ENCODE measurements at places on chromosomes 6 and 20. TPM values are rescaled to one million over a fixed set of nuclear protein-coding genes. Genes with fewer than 3 reads are reported as not detected.

GRCh38 chr6:54244430-54244829, 63.8 kb upstream of the TINAG start:
- no peak for DNase-seq

- DNase-seq = no peak
These were observed 115.6 kb upstream of the PTPN1 start for GRCh38 chr20:50394569-50394968.

GRCh38 chr6:150072201-150072600, 3.3 kb upstream of the ULBP3 start:
- DNase-seq = peak; percentile 56

PKIB gene
- 12.8 TPM for total RNA-seq

BTNL2 gene
- total RNA-seq = not detected

WFDC5 gene
- 1.0 TPM for total RNA-seq

DNA sequence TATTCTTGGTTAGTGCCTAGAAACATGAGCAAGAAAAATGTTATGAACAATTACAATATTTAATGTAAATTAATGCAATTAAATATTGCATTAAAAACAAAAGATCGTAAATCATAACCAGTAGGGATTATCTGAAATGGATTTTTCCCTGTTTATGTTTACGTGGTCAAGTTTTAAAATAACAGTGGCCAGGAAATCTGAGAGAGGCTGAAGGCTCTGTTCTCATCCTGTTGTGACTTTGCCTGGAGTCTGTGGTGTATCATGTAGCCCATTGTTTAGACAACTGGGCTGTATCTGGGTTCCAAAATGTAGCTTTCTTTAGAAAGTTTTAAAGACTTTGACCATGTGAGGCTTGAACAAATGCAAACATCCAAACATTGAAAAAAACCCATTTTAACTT, 2.4 kb downstream of the MYO6 start:
- DNase-seq = no peak

EPHA7 gene
- 5.9 TPM for total RNA-seq

DNA sequence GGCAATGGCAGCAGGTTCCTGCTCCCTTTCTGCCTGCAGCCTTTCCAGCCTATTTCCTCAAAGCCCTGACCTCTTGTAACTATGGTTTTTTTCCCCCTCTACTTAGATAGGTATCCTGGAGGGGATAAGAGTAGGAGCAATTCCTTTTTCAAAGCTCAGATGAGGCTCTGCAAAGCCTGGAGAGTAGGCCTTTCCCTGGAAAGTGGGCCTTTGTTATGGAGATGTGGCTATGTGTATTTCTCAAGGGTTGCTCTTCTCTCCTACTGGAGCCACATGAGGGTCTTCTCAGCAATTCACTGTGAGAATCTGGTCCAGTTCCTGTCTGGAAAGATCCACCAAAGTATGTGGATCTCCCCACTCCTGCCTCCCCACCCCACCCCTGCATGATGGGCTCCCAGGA, 96.0 kb downstream of the DTD1 start:
- DNase-seq = no peak

ZNF311 gene
- total RNA-seq = 4.3 TPM

DNA sequence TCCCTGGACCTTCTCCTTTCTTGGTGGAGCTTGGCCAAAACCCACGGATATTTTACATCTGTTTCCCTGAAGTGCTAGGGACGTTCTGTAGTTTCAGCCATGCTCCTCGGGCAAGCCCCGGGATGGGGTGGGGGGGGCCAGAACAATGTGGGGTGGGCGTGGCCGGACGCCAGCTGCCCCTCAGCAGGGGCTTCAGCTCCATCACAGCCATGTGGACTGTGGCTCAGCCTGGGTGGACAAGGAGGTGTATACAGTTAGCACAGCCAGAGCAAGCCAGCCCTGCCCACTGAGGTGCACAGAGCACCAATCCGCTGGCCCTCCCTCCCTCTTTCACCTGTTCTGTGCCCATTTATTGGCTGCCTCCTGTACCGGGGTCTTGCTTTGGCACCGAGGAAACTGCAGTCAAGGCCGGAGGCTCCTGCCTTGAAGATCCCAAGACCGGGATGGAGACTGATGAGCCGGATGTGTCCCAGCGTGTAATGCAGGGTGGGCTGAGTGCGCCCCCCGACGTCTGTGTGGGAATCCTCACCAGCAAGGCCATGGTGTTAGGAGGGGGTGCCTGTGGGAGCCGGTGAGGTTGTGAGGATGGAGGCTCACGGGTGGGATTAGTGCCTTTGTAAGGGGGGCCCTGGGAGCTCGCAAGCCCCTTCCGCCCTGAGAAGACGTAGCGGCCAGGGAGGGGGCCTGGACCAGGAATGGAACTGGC, 28.0 kb downstream of the FRMD1 start:
- DNase-seq = no peak

GRCh38 chr6:155580904-155581303, 125.3 kb upstream of the NOX3 start:
- DNase-seq = no peak

SLC16A10 gene
- total RNA-seq = 12.5 TPM

DNA sequence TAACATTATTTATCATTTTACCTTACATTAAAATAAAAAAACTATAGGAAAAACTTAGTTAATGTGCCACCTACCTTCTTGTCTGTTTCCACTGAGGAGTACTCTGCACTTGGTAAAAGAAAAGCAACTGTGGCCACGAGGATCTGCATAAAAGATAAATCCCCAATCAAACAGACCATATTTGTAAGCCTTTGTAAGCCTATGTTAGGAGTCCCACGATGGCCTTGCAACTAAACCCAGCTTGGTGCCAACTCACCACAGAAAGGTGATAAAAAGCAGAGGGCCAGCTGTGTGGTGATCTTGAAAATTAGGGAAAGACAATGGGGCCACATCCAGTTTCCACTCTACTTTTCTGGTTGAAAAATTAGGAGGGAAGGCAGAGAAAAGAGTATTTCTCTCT, 156.9 kb downstream of the INSM1 start:
- no peak for DNase-seq

- DNase-seq = no peak
These were observed 67.3 kb downstream of the KCNB1 start for GRCh38 chr20:49415005-49415667.

- DNase-seq = no peak
These were observed 828.2 kb upstream of the MAP3K7 start for GRCh38 chr6:91415031-91415605.

CD24 gene
- total RNA-seq = 336 TPM

- DNase-seq = no peak
These were observed 96.0 kb downstream of the PLEKHG1 start for GRCh38 chr6:150695652-150696051.

ADGB gene
- 8.1 TPM for total RNA-seq

DNA sequence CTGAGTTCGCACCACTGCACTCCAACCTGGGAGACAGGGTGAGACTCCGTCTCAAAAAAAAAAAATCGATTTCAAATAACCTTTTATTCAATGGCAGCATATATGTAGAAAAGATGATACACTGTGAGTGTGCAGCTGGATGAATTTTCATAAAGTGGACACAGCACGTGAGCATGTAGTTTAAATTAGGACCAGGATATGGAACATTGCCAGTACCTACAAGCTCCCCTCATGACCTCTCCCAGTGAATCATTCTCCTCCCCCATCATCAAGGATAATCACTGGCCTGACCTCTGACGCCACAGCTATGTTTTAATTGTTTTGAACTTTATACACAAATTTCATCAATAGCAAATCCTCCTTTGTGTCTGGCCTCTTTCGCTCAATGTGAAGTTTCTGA, 53.8 kb upstream of the HDAC2 start:
- no peak for DNase-seq

HCRTR2 gene
- total RNA-seq = not detected

SYCP2L gene
- 3.7 TPM for total RNA-seq

DNA sequence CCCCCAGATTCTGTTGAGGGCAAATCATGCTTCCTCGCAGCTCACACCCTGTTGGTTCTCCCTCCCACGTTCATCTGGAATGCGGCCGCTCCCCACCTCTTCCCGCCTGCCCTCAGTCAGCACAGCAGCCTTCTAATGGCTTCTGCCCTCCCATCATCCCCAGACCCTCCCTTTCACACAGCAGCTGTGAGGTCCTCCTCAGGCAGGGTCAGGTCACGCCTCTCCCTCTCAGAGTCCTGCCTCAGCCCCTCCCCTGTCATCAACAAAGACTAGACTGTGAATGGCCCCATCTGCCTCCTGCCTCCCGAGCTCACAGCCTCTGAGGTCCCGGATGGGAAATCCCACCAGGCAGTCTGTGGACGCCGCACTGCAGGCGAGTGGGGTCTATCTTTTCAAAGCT, 7.9 kb upstream of the BHLHE23 start:
- DNase-seq = no peak

DNA sequence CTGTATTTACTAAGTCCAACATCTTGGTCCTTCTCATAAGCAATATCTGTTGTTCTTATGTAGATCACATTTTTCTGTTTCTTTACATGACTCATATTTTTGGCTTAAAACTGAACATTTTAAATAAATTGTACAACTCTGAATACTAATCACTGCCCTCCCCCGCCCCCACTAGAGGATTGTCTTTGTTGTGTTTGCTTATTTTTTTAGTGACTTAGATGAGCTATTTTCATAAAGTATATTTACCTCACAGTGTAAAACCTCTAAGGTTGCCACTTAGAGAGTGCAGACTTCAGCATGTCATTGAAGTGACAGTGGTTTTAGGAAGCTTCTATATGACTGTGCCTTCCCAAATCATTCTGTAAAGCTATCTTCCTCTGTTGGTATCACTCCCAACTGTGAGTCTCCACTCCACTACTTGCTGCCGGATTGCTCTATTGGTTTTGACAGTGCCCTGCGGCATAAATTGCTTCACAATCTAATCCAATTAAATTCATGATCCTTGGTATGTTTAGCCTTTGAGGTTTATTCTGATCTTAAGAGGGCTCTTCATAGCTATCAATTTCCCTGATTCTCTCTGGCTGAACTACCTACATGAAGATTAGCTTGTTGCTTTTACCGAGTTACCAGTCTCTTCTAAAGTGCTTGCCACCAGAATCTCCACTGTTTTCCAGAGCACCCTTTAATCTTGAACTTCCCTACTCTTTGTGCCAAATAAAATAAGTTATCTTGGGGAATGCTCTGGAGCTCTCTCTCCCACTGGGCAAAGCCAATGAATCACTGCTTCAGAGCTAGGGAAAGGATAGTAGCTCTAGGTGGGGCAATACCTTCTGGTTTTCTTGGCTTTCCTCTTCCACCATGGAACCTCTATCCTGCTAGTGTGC, 33.0 kb downstream of the SPTLC3 start:
- DNase-seq = no peak

FKBP1C gene
- total RNA-seq = 0.32 TPM

DNA sequence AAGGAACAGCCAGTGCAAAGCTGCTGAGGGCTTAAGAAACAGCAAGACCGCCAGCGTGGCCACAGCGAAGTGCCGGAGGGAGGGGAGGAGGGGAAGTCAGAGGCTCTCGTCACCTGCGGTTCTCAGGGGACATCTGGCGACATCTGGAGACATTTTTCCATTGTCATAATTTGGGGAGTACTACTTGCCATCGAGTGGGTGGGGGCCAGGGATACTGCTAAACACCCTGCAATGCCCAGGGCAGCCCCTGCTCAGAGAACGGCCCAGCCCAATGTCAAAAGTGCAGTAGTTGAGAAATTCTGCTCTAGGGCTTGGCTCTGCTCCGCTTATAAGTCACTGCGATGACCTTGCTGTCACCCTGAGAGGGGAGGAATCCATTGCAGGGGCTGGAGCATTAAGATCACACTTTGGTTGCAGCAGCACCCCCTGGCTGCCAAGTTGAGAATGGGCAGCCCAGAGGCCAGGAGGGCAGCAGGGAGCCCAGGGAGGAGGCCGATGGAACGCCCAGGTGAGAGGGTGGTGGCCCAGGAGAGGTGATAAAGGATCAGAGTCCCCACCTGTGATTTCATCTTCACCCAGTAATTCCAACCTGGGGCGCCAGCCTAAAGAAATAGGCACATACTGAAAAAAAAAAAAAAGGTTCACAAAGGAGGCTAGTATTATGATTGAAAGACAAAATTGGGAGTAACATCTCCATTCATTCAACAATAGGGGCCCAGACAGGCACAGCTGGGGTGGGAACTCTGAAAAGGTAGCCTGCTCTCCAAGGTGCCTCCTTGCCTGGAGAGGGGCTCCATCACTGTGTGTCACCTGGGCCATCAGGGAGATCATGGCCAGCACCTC, 218.2 kb downstream of the BMP7 start:
- DNase-seq = no peak

DNA sequence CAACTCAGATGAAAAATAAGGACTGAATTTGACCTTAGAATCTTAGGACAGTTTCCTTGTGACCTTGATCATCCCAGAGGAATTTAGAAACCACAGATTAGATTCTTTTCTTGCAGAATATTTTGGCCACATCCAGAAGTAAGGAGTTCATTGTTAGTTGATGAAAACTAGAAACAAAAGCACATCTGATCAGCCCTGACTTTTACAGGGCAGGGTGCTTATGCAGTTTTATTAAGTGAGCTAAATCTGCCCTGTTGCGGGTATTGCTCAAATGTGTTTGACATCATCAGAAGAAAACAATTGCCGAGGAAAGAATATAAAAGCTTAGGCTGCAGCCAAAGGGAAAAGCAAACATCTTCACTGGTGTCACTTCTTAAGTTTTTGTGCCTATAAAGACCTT, 100.8 kb downstream of the MTFR2 start:
- no peak for DNase-seq

TMEM151B gene
- total RNA-seq = 1.1 TPM
